ENCODE measurements at places on chromosomes 3 and 15.

DNA sequence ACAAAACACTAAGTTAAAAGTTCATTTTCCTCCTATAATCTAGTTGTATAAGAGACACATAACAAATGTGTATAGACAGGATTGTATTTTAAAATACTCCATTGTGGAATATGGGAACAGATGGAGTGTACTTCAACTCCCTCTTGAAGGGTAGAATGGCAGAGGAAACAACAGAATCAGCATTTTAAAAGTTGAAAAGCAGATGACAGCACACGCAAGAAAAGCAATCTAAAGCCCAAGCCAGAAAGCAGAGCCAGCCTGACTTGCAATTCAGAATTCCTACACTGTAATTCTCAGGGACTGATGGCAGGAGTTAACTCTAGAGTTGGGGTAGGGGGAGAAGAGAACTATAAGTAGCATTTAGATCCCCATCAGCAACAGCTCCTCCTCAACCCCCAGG lies 22.8 kb downstream of the MORC1 start:
- no peak for DNase-seq

DNA sequence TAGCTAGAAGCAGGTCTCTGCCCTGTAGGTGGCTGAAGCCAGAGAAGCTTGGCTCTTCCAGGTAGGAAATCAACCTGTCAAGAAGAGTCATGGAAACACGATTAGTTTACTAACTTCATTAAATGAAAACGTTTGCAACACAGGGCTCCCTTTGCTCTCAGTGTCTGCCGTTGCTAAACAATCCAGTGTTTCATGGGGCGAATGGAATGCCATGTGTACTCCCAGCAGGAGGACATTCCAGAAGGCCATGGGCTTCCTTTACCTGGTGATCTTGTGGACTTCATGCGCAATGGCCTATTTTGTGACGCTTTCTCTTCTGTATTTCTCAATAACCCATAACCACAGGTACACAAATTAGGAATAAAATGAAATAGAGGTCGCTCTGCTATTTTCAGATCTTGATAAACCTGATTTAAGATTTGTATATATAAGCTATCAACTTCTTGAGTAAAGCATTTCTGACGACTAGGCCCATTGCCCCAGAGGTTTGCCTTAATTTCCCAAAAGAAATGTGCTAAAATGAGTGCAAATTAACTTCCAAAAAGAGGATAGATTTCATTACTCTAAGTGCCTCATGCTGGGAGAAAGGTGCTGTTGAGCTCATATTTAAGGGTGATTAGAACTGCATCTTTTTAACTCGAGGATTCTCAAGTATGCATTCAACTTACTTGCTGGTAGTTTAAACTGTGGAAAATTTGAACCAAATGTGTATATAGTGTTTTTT lies 171.0 kb downstream of the EPHA3 start:
- no peak for DNase-seq

- DNase-seq = no peak
Measured at GRCh38 chr15:66067687-66068086, 185.9 kb downstream of the MEGF11 start.

- no peak for DNase-seq
Measured at GRCh38 chr3:122758877-122759560, 34.6 kb downstream of the HSPBAP1 start.

- DNase-seq = no peak
Measured at GRCh38 chr3:150436161-150436560, 28.1 kb downstream of the TSC22D2 start.

DNA sequence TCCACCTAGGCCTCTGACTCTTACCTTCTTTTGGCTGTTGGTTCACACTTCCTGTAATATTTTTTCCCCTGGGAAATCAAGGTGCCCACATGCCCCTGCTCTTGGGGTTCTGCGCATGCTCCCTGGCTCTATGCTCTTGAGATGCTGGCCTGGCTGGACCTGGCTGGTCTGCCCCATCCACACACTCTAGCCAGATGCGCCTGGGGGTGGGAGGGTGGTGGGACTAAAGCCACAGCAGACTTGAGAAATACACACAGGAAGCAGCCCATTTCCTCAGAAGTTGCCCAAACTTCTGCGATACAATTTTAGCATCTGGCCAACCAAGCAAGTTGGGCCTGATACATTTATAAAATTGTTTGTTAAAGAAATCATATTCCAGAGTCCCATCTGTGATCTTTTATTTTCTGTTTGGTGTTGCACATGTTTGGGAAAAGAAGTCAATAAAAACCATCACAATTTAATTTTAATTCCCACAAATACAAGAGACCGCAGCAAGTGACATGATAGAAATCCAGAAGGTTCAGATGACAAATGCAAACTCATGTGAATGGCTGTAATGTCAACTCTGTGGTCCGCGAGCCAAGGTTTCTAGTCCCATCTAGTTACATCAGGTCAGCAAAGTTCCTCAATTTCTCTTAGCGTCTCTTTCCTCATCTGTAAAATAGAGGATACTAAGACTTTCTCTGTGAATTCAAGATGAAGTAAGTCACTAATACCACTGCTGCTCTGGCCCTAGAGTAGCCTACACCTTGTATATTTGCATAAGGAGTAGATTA lies 55.9 kb upstream of the MEF2A start:
- DNase-seq = no peak

DNA sequence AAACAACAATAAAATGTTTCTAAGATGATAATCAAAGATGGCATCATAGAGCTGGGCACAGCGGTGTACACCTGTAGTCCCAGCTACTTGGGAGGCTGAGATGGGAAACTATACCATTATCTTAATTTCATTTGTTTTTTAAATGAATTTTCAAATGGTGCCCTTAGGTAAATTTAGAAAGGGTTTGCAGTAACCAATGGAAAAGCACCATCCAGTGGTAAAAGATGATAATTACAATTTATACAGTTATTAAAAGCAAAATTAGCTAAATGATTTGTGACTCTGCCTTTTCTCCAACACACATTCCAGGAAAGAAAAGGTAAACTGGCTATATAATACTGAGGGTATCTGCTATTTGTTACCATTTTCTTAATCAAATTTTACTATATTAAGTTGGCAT lies 14.4 kb upstream of the ANKRD28 start:
- DNase-seq = no peak

DNA sequence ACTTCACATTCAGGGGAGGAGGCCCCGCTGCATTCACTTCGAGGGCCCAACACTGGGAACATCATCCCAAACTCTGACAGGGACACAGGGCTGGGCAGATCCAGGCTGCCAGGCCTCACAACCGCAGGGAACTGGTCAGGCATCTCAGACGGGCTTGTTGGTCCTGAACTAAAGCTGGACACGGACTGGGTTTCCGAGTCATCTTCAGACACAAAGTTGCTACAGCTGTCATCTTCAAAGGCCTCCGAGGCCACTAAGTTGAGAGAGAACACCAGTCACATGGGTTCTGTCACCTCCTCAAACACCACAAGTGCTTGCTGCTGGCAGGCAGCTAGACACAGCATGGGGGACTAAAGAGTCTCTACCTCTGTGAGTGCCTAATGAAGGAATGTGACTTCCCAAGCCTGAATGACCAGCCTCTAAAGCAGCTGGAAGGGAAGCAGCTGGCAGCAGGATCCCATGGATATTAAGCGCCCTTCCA lies 50.9 kb downstream of the CAPN7 start:
- DNase-seq = no peak

DNA sequence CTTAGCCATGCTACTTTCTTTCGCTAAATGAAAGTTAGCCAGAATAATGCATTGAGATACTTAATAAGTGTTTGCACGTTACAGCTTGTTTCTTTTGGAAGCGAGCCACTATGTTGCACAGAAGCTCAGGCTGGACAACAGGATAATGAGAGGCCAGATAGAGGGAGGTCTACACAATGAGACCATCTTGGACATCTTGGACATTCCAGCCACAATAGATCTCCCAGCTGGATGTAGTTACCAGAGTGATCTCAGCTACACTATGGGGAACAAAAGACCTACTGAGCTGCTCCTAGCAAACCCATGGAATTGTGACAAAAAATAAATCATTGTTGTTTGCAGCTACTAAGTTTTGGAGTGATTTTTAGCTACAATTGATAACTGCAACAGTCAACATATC lies 540.1 kb upstream of the SEMA6D start:
- no peak for DNase-seq

- no peak for DNase-seq
Measured at GRCh38 chr3:8778475-8778874, 9.1 kb upstream of the OXTR start.

- DNase-seq = no peak
Measured at GRCh38 chr3:22704166-22704565, 499.0 kb upstream of the UBE2E2 start.

DNA sequence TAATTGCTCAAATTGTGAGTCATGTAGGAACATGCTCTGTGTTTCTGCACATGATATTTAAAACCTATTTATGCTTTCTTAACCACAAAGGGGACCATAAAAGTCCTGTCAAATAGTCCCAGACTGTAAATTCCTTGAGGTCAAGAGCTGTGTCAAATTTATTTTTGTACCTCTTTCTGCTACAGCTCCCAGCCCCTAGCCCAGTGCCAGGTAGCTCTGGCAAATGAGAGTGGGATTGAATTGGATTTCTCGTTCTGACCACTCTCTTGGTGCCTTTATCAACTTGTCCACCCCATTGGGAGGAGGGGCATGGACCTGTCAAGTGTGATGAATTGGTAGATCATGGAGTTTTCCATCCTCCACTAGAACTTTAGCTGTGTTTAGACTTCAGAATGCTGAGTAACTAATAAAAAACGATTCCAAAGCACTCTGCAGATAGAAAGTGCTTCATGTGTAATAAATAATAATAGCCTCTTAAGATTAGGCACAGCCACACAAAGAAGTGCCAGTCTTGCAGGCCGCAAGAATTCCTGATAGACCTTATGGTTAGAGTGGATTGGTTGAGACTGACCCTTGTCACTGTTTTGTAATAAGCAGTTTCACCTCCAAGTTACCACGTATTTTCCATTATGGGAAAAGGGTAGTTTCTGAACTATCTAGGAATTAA lies 120.4 kb downstream of the LPP start:
- DNase-seq = no peak

- no peak for DNase-seq
Measured at GRCh38 chr3:134757549-134758069, 37.5 kb upstream of the EPHB1 start.

GRCh38 chr3:108219336-108219735 lies 2.9 kb downstream of the IFT57 start:
- DNase-seq = no peak

- no peak for DNase-seq
Measured at GRCh38 chr3:46389306-46389705, 17.6 kb downstream of the CCR5AS start.

DNA sequence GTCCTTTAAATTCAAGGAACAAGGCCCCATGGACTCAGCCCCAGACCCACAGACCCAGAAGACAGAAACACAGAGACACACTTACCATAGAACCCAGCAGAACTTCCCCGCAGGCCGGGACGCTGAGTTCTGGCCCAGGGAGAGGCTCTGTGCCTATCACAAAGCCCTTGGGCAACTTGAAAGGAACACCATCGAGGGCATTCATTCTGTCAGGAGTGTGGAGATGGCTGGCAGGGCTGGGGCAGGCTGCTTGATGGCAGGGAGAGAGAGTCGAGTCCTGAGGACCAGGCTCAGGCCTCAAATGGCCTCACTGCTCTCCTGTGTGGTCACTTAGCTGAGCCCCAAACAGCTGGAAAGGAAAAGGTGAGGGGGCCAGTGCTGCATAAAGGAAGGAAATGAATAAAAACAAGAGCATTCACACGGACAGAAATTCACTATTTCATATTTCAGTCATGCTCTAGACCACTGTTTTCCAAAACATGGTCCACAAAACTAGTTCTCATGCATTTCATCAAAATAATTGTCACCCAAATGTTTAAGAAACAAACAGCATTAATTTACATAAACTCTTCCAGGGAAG lies 8.9 kb downstream of the UBAP1L start:
- no peak for DNase-seq

GRCh38 chr3:141412936-141413354 lies 44.6 kb downstream of the ZBTB38 start:
- peak; percentile 74 for DNase-seq

DNA sequence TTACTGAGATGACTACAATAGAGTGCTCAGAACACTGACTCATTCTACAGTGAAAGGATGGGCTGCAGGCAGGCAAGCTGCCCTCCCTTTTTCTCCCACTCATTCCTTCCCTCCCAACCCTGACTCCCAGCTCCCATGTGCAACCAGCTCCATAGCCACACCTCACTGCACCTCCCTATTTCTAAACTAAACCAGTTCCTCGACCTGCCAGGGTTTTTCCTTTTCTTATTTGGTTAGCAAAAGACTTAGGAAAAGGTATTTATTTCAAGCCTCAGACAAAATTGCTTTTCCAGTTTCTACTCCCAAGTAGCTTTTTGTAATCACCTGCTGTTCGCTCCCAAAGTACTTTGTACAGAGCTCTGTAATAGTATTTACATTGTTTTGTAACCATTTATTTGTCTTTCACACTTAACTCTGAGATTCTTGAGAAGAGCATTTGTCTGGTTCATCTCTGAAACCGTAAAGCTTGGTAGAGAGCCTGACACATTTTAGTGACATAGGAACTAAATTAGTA lies 2.2 kb downstream of the AADAC start:
- DNase-seq = no peak

- no peak for DNase-seq
Measured at GRCh38 chr15:52710050-52710707, 31.0 kb upstream of the ATOSA start.

DNA sequence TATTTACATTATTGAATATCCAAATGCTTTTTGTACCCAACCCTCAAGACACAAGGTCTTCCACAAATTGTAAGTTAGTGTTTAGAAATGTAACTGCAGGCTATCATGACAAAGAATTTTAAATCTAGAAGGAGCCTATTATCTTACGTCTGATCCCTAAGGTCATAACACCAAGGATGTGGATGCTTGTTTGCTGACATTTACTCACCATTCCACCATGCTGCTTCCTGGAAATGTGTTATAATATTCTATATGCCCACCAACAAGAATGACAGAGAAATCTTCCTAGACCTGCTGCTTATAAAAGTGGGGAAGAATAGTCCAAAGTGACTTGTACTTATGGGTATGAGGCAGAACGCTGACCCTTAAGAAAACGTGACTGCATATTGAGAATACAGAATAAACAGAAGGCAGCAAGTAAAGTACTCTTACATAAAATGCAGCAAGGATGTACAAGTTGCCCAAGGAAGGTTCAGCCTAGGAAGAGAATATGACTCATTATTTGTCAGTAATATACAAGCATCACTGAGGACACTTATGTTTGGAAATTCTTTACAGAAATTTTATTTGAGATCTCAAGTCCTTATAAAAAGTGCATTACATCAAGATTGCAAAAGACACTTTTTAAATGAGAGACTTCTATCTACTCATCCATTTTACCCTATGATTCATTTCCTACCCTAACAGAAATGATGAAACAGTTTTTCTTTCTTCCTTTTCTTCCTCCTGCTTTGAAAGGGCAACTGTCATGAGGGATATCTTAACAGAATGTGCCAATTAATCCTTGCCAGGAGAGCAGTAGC lies 59.6 kb downstream of the ESYT3 start:
- DNase-seq = no peak

DNA sequence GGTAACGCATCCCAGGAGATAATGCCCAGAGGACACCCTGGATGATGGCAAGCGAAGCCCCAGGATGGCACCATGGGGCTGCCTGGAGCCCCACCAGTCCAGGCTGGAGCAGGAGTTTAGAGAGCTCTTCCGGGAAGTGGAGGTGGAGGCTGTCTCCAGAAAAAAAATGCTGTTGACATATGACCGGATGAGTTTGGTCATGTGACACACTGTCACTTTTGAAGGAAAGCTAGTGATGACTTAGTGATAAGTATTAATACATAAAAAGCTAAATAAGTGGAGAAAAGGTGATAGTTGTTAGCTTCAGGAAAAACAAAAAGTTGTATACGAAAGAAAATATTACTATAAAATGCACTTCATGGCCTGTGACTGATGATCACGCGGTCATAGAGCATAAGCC lies 20.0 kb upstream of the MYZAP start:
- DNase-seq = no peak

Data from cerebellar nuclear complex (tissue), 1 donor.